AG10803 (cell line): ENCODE measurements at places on chromosomes 6 and 20.

DNA sequence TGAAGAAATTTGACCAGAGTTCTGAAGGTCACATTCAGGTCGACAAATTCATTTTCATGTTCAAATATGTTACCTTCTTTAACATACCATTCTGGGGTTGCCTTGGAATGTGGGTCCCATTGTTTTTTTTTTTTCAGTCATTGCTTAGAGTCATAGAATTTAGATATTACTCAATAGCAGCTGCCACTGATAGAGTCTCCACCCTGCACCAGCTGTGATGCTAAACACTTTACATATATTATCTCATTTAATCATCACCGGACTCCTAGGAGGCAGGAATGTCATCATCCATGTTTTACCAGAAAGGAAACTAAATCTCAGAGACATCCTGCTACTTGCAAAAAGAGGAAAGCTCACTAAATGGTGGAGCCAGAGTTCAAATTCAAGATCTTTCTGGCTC lies 204.7 kb downstream of the ESR1 start:
- peak; percentile 5 for DNase-seq

DNA sequence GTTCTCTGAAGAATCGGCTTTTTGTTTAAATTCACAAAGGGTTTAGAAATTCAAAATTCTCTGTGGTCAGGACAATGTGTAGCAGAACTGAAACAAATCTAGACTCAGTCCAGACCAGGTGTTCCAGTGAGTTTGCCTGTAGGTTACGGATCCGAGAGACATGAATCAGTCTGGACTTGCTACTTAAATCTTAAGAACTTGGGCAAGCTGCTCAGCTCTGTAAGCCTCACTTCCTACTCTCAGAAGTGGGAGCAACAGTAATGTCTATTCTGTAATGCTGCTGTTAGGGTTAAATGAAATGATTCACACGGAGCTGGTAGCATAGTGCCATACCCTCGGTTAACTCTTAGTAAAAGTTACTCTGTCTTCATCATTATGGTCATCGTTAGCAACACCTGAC lies 37.7 kb downstream of the HECA start:
- no peak for DNase-seq

DNA sequence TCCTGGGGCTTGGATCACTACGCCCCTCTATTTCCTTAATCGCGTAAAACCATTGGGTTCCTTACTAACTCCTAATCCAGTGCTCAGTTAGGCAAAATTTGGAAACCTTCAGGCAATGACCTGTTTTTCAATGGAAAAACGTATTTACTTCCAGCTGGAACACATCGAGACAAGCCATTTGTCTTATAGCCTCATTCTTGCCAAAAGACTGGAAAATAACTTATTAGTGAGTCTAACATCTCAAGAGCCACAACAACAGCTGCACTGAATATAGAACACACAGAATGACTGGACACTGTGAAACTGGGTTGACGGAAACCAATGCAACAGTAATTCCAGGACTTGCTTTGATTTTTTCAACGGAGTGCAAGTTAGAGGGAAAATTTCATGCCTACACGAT lies 125.2 kb upstream of the MAP3K7 start:
- no peak for DNase-seq

DNA sequence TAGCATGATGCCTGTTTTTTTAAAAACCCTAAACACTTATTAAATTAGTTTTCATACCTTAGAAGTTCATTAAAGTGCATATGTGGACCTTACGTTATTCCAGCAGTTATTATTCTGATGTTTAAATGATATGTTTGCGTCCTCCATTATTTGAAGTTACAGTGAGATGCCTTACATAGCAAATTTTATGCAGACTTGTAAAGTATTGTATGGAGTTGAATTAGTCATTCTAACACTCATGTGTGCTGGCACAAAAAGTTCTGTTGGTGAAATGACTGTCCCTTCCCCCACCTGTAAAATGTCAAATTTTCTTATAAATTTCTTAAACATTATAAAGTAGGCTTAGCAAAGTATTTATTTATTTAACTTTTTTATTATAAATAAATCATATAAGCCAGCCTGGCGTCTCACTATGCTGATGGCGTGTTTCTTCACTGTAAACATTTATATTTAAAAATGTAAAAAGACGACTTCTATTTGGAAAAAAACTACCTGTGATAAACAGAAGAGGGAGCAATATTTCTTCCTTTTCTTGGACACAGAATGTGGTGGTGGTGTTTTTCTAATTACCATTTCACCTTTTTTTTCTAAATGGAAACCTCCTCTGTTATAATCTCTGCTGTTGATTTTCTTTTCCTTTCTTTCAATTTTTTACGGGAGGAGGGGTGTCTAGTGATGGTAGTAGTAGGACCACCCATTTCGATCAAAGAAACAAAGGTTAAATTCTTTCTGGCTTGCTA lies 155.4 kb downstream of the RFPL4B start:
- DNase-seq = peak; percentile 39

DNA sequence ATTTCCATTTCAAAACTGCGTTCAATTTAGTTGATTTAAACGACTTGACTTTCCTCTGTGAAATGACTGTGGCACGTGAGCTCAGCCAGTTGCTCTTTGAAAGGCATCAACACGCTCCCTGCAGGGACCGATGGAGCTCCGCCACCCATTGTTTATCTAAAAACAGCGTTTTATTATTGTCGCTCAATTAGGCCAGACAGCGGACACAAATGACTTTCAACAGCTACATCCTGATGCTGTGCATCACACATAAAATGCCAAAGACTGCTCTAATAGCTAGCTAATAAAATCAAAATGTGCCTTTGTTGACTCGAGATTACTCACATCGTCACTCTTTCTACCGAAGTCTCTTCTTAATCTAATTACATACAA lies 332.5 kb downstream of the CD83 start:
- no peak for DNase-seq

GRCh38 chr6:21846541-21847451 lies 253.2 kb downstream of the SOX4 start:
- DNase-seq = no peak
